ENCODE measurements at places on chromosomes 11 and 22.

DNA sequence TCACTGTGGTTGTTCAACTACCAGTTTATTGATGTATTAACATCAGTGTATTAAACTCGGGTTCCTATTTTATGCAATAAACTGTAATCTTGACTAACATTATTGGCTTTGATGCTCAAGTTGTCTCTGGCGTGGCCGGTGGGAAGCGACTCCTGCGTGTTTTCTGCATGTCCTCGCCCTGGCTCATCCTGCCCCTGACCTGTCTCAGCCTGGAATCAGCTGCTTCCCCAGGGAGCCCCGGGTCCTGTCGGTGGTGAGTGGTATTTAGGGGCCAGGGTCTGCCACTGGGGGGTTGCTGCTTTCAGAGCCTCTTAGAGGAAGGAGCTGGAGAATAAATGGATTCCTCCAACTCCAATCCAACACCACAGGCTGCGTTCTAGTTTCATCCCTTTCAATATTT lies 22.5 kb downstream of the IFITM10 start:
- no peak for DNase-seq

DNA sequence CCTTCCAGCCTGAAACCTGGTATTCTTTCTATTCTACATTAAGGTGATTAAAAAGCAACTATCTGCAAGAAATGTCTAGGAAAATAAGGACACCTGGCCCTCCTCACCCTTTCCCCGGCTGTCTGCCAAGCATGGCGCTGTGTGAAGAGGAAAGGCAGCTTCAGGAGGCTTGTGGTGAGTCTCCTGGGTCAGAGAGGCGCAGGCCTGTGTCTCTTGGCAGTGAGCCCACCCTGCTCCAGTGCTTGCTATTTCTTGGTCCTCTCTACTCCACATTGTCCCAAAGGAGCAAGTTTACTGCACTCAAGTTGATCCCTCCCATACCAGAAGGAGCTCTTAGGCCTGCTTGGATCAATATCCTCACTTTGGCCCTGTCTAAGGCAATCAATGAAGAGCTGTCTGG lies 520.7 kb upstream of the B3GAT1 start:
- no peak for DNase-seq

DNA sequence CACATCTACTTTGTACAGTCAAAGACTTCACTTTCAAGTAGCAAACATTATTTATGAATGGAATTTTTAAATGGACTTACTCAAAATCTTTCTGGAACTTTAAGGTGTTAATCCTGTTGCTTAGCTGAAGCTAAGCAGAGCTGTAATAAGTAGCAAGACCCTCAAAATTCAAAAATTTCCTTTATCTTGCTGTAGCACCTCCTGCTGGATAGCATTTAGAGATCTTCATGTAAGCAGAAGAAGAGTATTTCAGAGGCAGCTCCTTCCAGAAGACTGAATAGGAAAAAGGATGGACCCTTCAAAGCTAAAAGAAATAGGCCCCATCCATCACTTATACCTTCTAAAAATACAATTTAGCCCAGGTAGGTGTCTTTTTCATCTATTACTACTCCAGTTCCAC lies 3.4 kb downstream of the PHF21A start:
- DNase-seq = no peak

GRCh38 chr11:934527-934926 lies 8.9 kb downstream of the AP2A2 start:
- DNase-seq = no peak

GRCh38 chr11:45654231-45655011 lies 11.0 kb downstream of the CHST1 start:
- DNase-seq = no peak

DNA sequence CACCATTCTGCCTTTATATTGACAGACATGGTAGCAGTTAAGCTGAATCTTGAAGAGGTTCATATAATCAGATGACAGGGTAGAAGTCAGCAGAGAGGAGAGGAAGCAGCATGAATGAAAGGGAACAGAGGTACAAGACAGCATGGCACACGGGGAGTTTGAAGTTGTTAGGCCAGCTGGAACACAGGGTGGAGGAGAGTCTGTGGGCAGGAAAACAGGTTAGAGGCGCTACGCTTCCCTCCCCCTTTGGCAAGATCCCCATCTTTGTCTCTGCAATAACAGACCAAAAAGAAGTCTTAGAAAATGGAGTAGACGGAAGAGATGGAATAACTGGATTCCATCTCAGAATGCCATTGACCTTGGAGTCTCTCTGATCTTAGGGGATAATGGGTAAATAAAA lies 20.0 kb upstream of the NDUFC2 start:
- no peak for DNase-seq

DNA sequence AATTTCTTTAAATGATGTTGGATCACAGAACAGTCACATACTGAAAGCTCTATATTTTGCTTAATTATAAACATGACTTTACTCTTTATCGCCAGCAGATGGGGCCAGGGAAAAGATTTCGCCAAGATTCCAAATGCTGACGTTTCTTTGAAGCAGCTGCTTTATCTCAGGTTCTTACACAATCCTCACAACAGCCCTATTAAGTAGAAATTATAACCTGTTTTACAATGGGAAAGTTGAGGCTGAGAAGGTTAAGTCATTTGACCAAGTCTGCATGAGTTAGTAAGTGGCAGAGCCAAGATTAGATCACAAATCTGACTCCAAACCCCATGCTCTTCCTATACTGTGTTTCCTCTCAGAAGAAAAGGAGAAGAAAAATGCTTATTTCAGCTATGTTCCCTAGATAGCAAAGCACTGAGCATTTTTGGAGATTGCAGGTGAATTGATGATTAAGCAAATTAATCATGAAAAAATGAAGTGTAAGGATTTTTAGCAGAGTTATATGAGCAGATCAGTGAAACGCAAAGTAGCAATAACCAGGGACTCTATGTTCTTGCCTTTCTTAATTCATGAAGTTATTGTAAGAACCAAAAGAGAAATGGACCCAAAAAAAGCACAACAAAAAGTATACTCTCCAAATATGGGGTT lies 79.0 kb downstream of the AASDHPPT start:
- DNase-seq = peak; percentile 51

DNA sequence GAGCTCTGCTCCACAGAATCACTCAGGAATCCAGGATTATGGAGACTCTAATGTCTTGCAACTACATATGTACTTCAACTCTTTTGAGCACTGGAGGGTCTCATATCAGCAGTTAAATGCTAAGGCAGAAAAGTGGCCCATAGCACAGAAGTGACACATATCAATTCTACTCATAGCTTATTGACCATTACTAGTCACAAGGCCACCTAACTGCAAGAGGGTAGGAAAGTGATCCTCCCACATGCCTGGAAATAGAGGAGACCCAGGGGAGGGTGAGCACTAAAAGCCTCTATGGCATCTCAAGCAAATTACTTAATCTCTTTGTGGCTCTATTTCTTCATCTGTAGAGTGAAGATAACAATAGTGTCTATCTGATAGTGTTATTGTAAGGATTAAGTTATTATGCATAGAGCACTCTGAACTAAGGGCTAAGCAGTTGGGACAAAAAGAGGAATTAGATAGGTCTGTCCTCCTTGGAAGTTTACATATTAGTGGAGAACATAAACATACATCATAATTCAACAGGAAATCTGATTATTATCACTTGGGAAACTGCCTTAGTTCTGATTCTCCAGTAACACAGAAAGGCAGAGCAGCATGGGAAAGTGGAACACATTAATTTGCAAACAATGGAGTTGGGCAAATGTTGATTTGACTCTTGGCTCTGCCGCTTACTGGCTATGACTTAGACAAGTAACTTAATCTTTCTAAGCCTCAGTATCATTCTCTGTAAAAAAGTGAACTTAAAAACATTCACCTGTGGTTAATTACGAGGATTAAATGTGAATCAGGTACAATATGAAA lies 25.1 kb upstream of the USP47 start:
- no peak for DNase-seq

DNA sequence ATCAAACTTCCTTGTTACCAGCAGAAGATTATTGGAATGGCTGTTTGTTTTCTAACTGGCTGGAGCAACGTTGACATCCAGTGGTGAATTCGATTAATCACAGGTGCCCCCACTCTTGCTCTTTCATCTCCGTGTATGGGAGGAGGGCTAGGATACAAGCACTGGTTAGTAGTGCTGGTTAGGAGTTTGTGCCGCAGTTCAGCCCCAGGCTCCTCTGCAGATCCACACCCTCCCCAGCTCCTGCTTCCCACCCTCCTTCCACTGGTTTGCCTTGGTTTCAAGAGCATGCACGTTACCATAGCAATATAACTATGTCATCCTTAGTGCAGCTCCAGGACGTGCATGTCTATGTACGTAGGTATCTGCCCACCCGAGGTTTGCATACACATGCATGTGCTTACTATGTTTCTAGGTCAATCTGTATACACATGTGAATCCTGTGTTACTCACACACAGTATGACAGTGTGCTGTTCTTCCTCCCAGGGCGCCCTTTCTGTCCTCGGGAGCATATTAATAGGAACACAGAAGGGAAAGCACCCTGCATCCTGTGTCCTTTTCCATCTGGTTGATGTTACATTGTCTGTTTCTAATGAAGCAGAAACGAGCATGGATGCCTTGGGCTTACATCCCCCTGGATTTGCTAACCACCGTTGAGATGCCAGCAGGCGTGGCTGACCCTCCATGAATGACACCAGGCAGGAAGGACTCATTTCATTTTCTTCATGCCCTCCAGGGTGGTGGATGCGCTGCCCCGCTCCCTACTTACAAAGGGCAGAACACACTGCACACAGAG lies 539.3 kb downstream of the OPCML start:
- no peak for DNase-seq

DNA sequence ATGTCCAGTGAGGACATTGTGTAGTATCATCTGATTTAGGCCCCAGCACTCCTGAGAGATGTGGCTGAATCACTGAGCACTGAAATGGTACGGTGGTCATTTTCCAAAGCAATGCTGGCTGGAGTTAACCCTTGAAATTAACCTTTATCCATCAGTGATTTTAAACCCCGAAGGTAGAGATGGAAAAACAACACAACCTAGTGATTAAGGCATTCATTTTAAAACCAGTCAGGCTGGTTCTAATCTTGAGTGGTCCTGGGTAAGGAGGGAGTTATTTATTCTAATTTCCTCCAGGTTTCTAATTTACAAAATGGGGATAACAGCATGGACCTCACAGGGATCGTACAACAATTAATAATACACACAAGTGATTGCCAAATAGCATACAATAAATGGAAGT lies 6.6 kb upstream of the CSNK2A3 start:
- DNase-seq = no peak

DNA sequence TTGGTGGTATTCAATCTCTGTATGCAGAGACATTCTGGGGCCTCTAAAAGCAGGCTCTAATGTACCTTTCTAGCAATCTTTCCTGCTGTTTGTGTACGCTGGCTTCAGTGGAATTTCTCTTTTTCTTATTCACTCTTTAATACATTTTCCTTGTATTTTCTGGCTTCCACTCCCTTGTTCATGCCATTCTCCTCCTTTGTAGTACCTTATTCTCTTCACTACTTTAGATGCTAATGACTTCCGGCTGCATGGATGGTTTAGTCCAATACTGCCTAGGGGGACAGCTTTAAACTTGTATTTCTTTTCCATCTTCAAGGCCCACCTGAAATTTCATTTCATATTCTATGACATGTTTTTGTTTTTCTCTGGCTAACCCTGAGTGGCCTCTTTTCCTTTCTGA lies 40.2 kb downstream of the DDX10 start:
- no peak for DNase-seq

DNA sequence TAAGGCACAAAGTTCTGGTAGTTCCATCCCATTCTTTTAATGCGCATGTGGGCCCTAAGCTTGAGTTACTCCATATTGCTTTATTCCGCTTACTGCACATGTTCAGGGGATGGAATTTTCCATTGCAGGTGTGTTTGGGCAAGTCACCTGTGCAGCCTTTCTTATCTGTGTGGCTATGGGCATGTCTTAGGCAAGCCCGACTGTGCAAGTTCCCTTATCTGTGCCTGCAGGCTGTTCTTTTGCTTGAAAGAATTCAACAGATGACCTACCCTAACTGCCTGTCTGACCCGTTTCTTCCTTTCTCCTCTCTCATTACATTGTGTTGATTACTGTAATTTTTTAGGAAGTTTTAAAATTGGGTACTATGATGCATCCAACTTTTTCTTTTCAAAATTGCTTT lies 363.6 kb downstream of the TTC28 start:
- no peak for DNase-seq

- DNase-seq = no peak
Observed at GRCh38 chr11:83409891-83410290, 123.7 kb upstream of the CCDC90B start.

GRCh38 chr11:707817-708420 lies 1.9 kb downstream of the EPS8L2 start:
- no peak for DNase-seq

- no peak for DNase-seq
Observed at GRCh38 chr11:8315954-8316353, 52.3 kb upstream of the LMO1 start.

GRCh38 chr22:27435844-27436576 lies 365.5 kb downstream of the MN1 start:
- no peak for DNase-seq

- no peak for DNase-seq
Observed at GRCh38 chr11:86483940-86484794, 109.5 kb downstream of the CCDC81 start.

GRCh38 chr11:86869966-86870570 lies 69.7 kb downstream of the PRSS23 start:
- no peak for DNase-seq

DNA sequence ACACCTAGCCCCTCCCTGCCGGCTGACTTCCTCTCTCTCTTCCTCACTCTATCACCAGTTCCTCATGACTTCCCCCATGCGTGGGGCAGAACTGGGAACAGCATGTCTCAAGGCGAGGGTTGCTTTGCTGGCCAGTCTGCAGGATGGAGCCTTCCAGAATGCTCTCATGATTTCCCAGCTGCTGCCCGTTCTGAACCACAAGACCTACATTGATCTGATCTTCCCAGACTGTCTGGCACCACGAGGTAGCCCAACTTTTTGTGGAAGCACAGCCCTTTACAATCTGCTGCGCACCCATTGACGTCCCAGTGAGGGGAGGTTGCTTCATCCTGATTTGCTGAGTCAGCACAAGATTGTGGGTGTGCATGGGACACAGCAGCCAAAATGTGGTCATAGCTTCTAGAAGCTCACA lies 8.6 kb downstream of the TCN2 start:
- DNase-seq = no peak

GRCh38 chr11:110711776-110712658 lies at the start of gene ARHGAP20:
Gene ARHGAP20 (minus strand): TSS chr11:110712437. CDS start chr11:110712231, 206 bp downstream.
- no peak for DNase-seq

- peak; percentile 66 for DNase-seq
Observed at GRCh38 chr11:23778971-23779370, 717.9 kb upstream of the LUZP2 start.

GRCh38 chr11:89220684-89221339 lies 43.1 kb downstream of the TYR start:
- no peak for DNase-seq

All from retinal pigment epithelial cell (primary cell).